ENCODE measurements at places on chromosomes 6 and 20.

DNA sequence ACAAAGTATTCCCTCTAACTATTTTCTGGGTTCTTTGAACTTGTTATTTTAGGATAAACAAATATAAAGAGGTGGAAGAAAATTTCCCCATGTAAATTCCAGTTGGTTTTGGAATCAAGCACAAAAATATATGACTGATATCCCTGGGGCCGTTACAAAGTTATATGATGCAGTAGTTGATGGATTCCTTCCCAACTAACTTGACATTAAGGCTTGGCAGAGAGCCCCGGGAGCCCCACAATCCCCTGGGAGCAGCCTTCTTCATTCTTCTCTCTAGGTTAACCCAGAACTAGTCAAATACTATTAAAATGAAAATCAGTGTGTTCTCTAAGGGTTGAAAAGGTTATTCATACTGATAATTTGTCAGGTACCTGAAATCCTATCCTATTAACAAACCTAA lies 508.9 kb upstream of the SOX4 start:
- peak; percentile 25 for DNase-seq

- peak; percentile 97 for DNase-seq
Observed at GRCh38 chr20:34713194-34713943, 9.2 kb downstream of the TP53INP2 start.

DNA sequence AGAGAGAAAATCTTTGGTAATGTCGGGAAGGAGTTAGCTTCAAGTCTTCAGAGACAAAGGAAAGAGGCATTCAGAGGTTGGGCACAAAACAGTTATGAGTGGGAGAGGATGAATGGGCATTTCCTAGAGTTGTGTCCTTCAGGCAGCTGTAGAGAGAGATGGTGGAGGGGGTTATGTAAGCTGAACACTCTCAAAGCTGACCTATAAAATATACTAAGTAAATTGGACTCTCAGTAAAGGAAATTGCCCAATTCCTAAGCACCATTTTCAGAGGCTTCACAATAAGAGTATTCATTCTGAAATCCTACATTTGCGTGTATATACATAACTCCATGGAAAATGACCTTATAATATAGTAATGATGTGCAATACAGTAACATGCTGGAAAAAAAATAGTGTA lies 161.2 kb downstream of the KCNQ5 start:
- DNase-seq, result no peak

DNA sequence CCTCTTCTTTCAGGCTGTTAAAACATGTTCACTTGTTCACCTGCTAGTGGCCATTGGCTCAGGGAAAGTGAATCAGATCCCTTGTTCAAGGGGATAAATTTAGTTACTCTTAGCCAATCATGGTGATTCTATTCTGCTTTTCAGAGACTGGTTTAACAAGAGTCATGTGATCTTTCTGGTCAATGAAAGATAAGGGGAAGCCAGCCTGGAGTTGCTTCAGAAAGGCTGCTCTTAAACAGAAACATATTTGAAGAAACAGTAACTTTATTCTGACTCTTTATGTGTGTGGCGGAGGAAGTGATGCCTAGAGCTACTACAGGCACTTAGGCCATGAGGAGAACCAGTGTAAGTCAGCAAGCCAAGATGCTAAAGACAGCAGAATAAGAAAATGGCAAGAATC lies 28.1 kb upstream of the AHI1 start:
- DNase-seq, result no peak

DNA sequence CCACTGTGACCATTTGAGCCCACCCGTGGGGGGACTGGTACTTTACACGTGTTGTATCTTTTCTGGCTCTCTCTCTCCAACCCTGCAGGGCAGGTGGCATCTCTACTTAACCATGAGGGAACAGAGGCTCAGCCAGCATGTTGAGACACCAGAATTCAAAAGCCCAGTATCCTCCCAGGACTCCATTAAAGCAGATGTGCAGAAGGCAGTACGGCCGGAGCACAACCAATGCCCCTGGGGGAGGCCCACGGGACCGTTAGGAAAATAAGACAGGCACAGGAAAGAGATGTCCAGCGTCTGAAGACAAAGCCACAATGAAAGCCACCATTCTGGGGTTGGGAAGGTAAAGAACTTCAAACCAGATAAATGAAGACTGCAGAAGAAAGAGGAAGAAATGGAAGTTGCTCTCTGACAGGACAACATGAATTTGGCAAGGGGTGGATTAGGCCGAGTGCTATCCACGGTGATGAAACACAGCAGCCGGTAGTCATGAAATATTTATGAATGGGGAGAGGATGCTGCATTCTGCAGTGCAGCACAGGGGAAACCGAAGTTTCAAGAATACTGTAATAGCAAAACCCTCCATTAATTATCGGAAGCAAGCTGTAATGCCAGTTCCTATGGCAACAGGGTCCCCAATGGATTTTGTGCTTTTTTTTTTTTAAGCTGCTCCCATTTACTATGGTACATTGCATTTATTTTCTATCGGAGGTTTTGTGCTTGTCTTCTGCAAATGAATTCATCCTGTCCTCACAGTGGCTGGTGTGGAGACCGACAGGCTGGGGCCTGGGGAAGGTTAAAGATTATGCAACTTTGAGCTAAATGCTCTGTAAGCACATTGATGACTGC lies 179.4 kb downstream of the NRN1 start:
- no peak for DNase-seq

DNA sequence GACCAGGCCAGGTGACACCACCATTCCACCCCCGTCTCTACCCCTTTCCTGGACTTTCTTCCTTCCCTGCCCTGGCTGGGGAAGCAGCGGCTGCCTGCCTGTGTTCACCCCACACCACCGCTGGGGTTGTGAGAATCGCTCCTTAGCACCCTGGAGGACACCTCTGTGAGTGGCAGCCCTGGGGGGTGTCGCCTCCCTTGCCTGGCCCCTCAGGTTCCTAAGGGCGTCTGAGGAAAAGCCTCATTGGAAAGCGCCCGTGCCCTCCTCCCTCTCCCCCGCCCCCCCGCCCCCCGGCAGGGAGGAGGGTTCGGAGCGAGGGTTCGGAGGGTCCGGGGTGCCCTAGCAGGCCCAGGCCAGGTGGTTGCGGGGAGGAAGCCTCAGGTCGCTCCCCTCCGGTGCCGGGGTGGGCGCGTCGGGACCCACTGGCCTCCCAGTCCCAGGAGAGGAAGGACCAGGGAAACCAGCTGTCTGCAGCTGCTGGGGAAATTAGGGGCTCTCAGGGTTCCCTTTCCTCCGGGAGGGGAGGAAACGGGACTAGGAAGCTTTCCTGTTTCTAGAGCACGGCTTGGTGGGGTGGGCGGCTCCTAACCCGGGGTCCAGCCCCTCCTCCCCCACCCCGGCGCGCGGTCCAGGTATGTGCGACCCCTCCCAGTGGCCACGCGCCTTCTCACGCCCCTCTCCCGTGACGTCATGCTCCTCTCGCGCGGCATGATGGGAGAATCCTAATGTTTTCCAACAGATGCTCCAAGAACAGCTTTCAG lies at the start of gene PHACTR3:
TSS of gene PHACTR3 (plus strand) at position 760 of the 761 bp plus-strand sequence. CDS start 475 bp downstream, outside the sequence.
- DNase-seq, result no peak

DNA sequence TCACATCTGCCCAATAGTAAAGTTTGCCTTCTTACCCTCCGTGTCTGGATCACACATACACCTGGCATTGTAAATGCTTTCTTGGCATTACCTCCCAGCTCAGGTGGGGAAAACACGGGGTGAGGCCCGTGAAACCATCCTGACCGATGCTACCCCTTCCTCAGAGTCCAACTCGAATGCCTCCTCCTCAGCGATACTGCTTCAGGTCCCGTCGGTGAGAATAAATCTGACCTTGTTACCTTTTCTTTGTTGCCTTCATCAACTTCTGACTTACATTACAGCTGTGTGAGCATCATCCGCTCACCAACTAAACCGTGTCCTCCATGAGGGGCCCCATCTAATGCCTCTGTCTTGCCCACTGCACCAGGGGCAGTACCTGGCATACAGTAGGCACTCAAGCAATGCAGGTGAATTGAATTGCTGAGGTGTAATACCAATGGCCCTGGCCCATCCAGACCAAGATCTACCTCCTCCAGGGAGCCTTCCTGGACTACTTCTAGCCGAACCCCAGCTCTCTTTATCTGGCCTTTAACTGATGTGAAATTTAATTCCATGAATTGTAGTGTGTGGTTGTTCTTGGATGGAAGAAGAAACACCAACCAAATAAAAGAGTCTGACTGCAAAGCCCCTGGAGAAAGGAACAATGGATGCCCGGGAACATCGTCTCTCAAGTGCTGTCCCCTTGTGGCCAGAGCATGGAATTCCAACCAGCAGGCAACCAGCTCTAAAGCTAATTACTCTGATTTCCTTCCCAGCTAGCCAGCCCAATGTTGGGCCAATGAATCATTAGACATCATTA lies 141.5 kb downstream of the ANKRD60 start:
- no peak for DNase-seq
